ENCODE measurements at places on chromosomes 16 and 17.

DNA sequence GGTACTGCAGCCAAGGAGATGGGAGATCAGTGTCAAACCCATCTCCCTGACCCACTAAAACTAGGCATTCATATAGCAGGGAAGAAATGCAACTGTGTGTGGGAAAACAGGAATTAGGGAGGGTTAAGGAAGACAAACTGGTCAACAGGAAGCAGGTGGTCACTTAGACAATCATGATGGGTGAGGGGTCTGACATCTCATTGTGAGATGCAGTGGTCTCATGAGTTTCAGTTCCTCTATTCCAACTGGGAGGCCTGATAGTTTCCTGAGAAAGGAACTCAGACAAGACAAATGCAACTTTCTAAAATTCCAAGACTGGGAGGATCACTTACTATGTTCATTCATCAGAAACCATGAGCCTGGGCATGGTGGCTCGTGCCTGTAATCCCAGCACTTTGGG lies 361.4 kb upstream of the C16orf82 start:
- DNase-seq = no peak

- no peak for DNase-seq
Measured at GRCh38 chr16:3745751-3746355, 28.5 kb upstream of the TRAP1 start.

DNA sequence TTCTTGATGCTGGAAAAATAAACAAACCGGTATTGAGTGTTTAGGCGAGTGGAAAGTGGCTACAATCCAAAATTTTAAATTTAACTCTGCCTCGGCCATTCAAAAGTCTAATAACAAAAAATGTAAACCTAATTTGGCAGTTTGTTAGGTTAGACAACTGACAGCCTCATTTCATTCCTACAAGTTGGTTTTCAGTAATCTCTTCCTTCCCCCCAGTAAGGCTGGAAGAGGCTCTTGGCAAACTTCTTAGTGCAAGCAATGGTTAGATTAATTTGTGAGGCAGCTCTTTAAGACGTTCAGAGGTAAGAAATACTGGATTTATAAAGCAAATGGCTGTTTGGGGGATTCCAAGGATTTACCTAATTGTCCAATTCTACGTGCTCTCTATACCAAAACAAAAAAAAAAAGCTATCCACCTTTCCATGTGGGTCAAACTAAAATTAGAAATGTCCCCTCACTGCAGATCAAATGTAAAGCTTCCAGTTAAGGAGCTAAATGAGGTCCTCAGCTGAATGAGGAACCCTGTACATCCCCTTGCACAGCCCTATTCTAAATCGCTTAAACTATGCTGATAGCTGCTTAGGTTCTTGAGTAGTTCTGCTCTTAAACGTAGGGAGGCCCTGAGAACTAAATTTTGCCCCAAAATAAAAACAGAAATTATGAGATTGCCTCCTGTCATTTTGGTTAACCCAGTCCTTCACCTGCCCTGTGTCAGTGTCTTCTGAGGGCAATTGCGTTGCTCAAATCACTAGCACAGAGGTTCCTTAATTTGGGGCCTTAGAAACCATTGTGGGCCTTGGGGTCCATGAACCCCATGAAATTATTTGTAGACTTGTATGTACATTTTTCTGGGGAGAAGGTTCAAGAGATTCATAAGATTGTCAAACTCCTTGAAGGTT lies 2.9 kb downstream of the HEXIM1 start:
- no peak for DNase-seq

GRCh38 chr16:16908077-16908476 lies 529.1 kb downstream of the NPIPA7 start:
- no peak for DNase-seq

- peak; percentile 44 for DNase-seq
Measured at GRCh38 chr17:27473748-27474609, 17.7 kb downstream of the KSR1 start.

- DNase-seq = no peak
Measured at GRCh38 chr16:29663016-29663806, at the start of gene SPN. Gene SPN (plus strand): TSS chr16:29663247. CDS start chr16:29663729, 482 bp downstream.

GRCh38 chr16:50408001-50408561 lies 39.3 kb upstream of the BRD7 start:
- no peak for DNase-seq

DNA sequence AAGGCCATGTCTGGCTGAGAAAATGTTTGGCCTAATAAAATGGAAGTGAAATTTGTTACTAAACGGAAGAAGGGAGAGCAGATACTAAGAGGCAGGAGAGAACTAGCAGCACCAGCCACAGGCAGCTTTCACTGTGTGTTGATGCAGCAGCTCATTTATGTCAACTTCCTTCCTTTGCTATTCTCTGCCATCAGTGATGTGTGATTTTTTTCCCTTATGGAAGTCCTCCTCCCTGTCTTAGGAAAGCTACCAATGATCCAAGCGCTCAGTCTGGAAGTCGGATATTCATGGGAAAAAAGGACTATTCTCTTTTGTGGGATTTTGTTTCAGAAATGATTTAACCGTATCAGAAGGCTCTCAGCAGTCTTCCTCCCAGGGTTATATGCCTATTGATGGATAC lies 1629.2 kb downstream of the CDH8 start:
- DNase-seq = no peak

DNA sequence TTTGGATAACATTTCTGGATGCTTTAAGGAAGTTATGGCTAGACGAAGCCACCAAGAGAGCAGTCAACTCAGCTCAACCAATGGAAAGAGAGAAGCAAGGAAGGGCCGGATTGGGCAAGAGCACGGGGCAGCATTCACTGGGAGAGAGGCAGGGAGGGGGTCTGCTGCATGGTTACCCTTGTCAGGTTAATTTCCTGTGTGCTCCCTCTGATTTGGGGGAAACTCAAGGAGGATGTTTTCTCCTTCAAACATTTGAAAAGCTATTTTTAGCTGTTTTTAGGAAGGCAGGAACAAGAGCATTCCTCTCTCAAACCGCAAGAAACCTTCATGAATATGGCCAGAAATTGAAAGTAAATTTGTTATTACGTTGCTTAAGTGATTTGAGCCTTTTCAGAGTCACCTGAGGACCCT lies 118.5 kb upstream of the ZFHX3 start:
- DNase-seq = no peak

- no peak for DNase-seq
Measured at GRCh38 chr17:60300011-60300410, 91.9 kb downstream of the USP32 start.

GRCh38 chr17:72661945-72662826 lies 430.3 kb downstream of the SLC39A11 start:
- no peak for DNase-seq

DNA sequence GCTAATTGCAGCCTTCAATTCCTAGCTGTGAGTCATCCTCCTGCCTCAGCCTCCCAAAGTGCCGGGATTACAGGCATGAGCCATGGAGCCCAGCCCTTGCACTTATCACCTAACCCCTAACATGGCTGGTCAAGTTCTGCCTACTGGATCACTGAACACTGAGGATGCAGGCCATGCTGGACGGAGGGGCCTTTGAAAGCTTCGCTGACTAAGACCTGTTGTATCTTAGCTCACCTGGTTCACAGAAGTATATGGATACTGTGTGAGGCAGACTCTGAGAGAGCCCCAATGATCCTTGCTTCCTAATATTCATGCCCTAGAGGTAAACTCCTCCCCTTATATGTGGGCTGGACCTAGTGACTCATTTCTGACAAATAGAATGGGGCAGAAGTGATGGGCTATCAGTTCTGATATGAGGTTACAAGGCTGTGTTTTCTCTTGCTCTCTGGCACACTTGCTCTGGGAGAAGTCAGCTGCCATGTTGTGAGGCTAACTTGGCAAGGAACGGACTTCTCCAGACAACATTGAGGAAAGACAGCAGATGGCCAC lies 11.7 kb upstream of the TMIGD1 start:
- DNase-seq = no peak

DNA sequence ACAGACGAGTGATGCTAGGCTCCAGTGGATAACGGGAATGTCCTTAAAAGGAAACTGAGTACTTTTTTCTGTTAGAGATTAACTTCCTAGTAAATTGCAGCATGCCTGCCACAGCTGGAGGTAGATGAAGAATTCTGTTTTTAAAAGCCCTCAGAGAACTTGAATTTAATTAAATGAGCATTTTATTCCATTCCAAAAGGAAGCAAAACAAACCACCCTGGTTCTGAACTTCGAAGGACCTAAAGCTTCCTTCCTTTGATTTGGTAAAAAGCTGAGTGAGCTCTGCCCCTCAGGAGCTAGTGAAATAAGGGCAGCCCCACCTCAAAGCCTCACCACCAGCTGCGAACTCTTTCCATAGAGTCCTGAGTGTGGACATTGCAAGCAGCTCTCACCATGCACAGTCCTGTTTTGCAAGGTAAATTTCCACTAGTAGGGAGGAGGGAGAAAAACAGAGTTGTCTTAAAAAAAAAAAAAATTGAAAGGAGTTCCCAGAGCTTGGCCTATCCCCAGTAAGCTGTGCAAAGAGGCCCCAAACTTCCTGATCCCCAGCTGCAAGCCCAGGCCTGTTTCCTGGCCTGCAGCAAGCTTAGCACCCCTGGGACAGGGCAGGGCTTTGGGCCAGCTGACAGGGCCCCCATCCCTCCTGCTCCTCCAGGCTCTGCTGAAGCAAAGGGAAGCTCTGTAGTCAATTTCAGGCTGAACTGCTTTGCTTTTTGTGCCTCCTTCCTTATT lies 11.2 kb downstream of the CHD9NB start:
- DNase-seq = no peak

Data from stimulated activated CD4-positive, alpha-beta T cell treated with anti-CD3 and anti-CD28 coated beads, Interleukin-1b, Interleukin-23, amount 100 ng/mL, for 24 hours (primary cell).